ENCODE measurements at places on chromosomes 3 and 15.

- H3K27me3 ChIP-seq: no peaks in the 10 kb centered on the region
- no peaks in the 10 kb centered on the region for H3K36me3 ChIP-seq
- no peak for DNase-seq
- no peaks in the 10 kb centered on the region for H3K4me1 ChIP-seq
- no peak overlapping the region for H3K27ac ChIP-seq
These were observed 3.5 kb downstream of the SLC28A1 start for GRCh38 chr15:84887938-84888337.

GRCh38 chr3:45765266-45765851, 31.0 kb downstream of the SLC6A20 start:
- H3K4me1 ChIP-seq: no peaks in the 10 kb centered on the region
- H3K4me3 ChIP-seq: no peak overlapping the region
- no peak for DNase-seq
- no peak overlapping the region for H3K27ac ChIP-seq
- H3K36me3 ChIP-seq: no peaks in the 10 kb centered on the region

GRCh38 chr3:33956776-33957175, 158.3 kb downstream of the PDCD6IP start:
- no peak for DNase-seq
- no peak overlapping the region for H3K27ac ChIP-seq
- H3K4me3 ChIP-seq: no peak overlapping the region
- H3K4me1 ChIP-seq: no peaks in the 10 kb centered on the region

DNA sequence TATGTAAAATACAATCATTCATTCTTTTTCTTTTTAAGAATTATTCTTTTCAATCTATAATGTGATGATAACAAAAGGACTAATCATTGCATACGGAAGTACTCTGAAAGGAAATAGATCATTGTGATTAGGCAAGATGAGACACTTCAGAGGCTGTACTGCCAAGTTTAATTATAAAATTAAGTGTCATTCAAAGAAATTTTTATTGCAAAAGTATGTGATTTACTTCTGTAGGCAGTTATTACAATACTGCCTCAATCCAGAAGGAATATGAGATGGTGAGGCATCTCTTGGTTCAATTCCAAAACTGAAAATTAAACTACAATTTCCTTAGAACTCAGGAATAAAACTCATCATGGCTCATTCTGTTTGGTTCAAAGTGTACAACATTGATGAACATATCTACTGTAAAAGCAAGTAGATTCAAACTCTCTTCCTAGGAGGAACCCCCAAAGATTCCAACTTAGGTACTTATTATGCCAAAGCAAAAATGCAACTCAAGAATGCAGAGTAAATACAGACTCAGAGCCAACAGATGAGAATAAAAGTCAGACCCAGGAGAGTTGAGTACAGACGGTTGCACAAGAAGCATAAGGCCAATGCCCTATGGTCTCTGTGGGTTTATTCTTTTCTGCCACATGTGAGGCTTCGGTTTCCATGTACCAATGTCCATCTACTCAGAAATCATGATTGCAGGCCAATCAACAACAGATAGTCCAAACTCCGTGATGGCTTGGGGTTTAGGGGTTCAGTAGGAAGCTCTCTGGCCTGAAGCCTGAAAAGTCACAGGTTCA, 118.5 kb upstream of the WNT5A start:
- no peak overlapping the region for H3K27ac ChIP-seq
- no peaks in the 10 kb centered on the region for H3K27me3 ChIP-seq
- no peak overlapping the region for H3K4me3 ChIP-seq

GRCh38 chr3:69761896-69762767, 22.9 kb downstream of the MITF start:
- H3K27me3 ChIP-seq: no peaks in the 10 kb centered on the region
- DNase-seq: no peak
- H3K4me1 ChIP-seq: no peaks in the 10 kb centered on the region
- H3K27ac ChIP-seq: no peak overlapping the region

DNA sequence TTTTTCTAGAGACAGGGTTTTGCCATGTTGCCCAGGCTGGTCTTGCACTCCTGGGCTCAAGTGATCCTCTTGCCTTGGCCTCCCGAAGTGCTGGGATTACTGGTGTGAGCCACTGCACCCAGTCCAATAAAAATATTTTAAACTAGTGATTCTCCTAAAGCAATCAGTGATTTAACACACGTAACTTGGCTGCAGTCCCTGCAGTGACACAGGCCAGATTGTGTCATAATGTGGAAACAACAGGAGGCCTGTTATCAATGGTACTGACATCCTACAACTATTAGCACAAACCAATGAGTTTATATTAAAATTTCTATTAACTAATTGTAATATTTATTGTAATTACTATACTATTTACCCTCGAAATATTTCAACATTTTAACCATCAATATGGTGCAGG, 1.6 kb upstream of the SEC61A1 start:
- H3K4me1 ChIP-seq: peaks cover 36% of the 10 kb centered on the region
- H3K27ac ChIP-seq: no peak overlapping the region
- H3K4me3 ChIP-seq: no peak overlapping the region

Data from CD8-positive, alpha-beta memory T cell (primary cell).